ENCODE measurements at places on chromosomes 2 and 18.

GRCh38 chr2:112758711-112759110, 5.7 kb downstream of the CKAP2L start:
- no peak for DNase-seq

- DNase-seq = no peak
These were observed 124.8 kb downstream of the AFF3 start for GRCh38 chr2:100017633-100018032.

DNA sequence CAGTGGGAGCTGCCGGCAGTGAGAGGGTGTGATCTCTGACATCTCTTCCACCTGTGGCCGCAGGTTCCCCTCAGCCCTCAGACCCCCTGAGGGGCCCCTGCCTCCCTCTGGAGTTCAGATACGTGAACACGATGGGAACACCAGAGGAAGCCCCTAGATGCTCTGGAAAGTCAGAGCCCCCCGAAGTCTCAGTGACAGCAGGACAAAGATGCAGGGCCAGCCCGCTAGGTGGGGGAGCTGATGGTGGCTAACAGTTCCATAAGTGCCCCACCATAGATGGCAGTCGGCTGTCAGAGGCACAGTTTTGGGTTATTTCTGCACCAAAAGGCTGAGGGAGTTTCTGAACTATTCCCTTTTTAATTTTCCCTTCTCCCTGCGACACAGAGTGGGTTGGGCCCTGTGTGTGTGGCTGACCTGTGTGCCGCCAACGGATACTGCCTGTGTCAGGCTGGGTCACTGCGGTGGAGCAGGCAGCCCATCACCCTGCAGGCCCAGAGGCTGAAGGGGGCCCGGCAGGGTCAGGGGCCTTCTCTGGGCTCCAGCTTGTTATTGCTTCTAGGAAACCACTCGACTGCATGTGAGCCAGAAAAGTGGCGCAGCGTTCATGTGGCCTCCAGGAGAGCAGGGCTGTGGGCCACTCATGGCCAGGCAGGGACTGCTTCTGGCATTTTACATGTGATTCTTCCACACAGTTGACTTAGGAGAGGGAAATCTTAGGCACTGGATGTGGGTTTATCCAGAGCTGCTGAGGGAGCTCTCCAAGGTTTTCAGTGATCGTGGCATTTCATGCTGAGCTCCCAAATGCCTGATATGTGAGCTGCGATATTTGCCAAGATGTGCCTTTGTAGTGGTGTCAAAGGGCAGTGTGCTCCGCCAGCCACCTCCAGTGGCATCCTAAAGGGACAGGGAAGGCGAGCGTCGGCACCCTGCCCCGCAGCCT, 225.1 kb downstream of the SH3RF3 start:
- no peak for DNase-seq

DNA sequence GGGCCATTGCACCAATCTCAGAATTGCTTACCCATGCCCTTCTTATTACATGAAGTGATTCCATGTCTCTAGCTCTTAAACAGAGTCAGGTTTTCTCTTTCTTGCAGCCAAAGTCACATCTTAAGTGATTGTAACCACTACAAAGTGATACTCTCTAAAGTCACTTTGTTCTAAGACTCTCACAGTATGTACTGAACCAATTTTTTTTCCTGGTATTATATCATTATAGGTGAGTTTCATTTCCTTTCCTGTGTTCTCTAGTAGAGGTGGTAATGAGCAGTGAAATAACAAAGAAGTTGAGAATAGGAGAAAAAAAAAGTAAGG, 66.3 kb upstream of the DARS1 start:
- no peak for DNase-seq

- DNase-seq = no peak
These were observed 53.4 kb downstream of the MC4R start for GRCh38 chr18:60319129-60319528.

DNA sequence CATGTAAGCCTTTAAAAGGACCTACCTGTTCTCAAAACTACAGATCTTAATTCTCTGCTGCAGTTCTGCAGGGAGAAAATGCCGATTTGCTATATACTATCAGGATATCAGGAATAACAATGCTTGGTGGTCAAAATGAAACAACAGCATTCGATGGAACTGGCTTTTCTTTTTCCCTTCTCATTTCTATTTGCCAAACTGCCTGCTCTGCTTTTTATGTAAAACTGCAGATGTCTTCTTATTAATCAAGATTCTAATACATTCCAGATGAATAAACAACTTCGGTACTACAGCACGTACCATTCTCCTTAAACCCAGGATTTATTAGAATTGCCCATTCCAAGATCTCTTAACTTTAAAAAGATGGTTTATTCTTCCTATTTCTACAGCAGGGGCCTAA, 100.9 kb downstream of the ZNF521 start:
- no peak for DNase-seq

DNA sequence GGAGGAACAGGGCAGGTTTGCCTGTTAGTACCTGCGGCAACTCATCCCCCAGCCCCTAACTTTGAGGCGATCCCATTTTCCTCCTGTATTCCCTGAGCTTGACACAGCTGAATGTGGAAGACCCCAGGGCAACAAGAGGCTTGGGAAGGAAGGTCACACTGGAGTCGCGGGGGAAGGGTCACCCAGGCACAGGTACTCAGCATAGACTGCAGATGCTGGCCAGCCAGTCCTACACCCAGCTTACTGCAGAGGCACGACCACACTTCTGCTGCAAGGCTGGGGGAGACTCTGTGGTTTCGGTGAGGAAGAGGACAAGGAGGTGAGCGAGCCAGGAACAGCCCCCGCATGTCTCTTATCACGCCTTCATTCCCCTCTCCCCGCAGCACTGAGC, 91.5 kb downstream of the MALT1 start:
- no peak for DNase-seq

GRCh38 chr18:58230438-58231179, 186.6 kb downstream of the NEDD4L start:
- DNase-seq = no peak

DNA sequence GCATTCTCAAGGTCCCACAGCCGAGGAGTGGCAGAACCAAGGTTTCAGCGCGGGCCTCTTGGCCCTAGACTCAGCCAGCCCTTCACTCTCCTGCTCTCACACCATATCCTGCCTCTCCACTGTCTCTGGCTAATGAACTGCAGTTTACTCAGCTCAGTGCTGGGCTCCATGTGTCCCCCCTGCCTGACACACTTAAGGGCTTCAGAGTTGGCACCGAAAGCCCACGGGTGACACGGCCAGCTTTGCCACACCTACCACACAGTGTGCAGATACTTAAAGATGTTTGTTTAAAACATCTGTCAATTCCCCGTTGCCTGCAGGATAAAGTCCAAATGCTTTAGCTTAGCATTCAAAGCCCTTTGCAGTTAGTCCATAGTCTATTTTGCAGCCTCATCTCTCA, 241.2 kb downstream of the SEPTIN10 start:
- DNase-seq = no peak

GRCh38 chr2:201483342-201483741, 31.8 kb downstream of the STRADB start:
- DNase-seq = no peak

DNA sequence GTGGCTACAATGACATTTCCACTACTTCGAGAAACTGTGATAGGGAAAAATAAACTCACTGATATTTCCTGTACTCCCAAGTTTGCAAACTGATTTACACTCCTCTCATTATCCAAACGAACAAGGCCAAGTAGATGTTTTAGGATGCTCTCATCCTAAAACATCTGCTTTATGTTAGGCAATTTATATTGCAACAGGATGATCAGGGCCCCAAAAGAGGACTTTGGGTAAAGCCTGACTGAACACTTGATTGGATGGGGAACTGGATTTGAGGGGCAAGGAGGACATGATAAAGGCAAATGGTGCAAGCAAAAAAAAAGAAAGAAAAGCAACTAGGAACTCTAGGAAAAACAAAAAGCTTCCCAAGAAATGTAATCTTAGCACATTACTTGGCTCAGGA, 2.1 kb upstream of the HES6 start:
- DNase-seq = no peak

DNA sequence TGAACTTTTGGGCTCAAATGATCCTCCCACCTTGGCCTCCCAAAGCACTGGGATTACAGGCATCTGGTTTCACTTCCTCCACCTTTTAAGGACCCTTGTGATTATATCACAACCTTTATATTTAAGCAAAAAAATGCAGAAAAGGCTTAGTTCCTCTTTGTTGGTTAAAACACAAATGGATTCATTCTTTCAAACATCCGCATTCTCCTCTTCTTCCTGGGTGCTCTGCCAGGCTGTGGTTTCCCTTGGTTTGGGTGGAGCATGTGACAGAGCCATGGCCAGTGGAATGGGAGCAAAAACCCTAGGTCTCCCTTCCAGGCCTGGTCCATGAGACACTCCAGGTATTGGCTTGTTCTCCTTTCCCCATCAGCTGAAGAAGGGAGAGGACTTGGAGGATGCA, 9.9 kb upstream of the SLC66A3 start:
- no peak for DNase-seq

GRCh38 chr2:129231924-129232323, 747.5 kb upstream of the RAB6C start:
- DNase-seq = no peak

GRCh38 chr2:158489366-158490112, 32.8 kb downstream of the PKP4 start:
- DNase-seq = no peak

- DNase-seq = peak; percentile 28
These were observed 7.8 kb upstream of the PPP1R1C start for GRCh38 chr2:181977661-181978350.

GRCh38 chr18:326846-327245, 59.0 kb upstream of the THOC1 start:
- DNase-seq = no peak

GRCh38 chr18:8741532-8741931, 36.2 kb downstream of the MTCL1 start:
- DNase-seq = no peak

DNA sequence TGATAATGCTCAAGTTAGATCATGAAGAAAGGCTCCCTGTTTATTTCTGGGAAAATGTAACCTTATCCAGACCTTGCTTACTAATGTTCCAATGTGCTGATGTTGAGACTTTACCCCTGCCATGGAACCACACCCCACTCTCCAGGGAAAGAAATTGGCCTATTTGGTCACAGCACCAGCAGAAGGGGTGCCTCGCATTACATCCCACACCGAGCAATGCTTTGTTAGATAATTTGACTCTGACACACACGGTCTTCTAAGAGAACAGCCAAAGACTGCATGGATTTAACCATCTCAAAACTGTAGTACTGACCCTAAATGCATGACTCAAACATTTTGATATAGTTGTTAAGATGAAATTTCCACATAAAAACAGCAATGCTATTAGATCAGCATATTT, 152.1 kb upstream of the CCDC150 start:
- no peak for DNase-seq

- DNase-seq = no peak
These were observed 39.3 kb upstream of the ELAC1 start for GRCh38 chr18:50928551-50928950.

GRCh38 chr2:132692816-132693215, 22.8 kb upstream of the LYPD1 start:
- no peak for DNase-seq

DNA sequence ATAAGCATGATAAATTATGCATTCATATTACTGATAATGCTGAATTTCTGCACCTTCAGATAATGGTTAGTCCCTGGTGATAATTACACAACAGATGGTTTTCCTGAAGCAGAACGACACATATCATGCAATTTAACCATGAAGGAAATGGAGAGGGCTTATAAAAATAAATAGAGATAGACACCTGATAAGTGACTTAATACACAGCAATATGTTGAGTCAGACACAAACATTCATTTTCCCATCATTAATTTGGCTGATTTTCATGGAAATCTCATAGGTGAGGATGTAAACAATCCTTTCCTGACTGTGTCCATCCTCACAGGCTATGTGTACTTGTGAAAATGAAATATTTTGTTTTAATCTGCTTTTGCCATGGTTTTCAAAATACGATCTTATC, 36.9 kb upstream of the DSEL start:
- DNase-seq = no peak

GRCh38 chr18:78510091-78510490, 469.5 kb upstream of the SALL3 start:
- DNase-seq = no peak

- no peak for DNase-seq
These were observed at the start of gene EFEMP1 for GRCh38 chr2:55923091-55923981. EFEMP1 (minus strand) TSS chr2:55923782; CDS start chr2:55922440, 1,342 bp downstream.

- DNase-seq = no peak
These were observed 119.3 kb upstream of the ZSWIM2 start for GRCh38 chr2:186968277-186968676.

DNA sequence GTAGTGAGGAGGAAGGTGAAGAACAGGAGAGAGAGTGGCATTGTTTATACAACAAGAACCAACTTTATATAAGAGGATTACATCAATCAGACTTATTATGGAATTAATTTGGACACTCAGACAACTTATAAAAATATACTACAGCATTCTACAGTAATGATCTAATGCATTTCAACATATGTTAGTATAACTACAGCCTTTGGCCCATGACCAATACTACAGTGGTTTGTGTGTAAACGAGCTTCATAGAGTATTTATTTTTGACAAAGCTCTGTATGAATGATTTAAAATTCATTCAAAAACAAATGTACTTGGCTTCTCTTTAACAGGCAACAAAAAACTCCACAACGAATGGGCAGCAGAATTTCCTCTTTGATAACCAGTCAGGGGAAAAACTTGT, 72.8 kb downstream of the ZNF521 start:
- no peak for DNase-seq

DNA sequence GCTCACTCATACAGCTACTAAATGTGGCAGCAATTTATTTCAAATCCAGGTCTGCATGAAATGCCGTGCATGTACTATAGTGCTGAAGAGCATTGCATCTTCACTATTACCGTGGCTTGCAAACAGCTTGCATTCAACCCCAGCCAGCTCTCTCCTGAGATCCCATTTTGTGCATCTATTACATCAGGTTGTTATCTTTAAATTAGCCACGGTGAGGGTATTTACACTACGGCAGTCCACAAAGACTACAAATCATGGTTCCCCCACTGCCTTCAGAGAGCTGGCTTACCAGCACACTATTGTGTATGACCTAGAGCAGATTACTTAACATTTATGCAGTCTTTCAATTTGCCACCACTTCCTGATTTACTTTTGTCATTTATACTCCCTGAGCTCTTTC, 621.3 kb upstream of the LRATD1 start:
- DNase-seq = no peak

DNA sequence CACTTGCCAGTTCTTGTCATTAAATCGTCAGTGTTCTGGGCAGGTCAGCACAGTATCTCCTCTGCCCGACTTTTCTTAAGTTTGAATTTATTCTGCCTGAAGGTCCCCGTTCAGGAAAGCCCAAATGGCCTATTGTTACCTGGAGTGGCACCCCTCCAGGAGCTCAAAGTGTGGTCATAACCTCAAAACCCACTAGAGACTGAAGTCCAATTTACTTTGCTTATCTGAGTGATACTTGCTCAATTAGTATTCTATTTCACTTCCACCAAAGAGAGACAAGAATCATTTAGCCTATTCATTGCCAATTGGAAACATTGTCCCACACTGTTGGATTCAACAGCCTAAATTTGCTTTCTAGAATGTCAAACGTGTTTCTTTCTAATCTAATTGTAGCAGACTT, 375.3 kb downstream of the LNPK start:
- DNase-seq = no peak

All from stimulated activated CD4-positive, alpha-beta T cell treated with anti-CD3 and anti-CD28 coated beads, Interleukin-4, amount 100 ng/mL, for 24 hours (primary cell).